Omental fat pad (tissue), 4 donors: ENCODE measurements at places on chromosomes 5 and 9.

DNA sequence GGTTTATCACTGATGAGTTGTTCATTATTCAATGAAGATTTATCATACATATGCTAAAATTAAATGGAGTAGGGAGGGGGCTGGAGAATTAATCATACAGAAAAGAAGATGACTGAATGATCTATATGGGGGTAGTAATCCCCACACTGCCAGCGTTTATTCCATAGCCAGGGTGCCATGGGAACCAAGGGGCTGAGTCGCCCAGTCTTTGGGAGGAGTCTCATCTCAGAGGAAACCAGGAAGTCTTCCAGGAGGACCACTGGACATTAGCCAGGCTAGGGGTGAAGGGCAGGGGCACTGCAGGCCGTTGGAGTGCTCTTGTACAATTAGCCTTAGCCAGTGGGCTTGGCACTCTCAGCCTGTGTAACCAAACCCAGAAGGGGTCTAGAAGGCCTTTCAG, 226.5 kb downstream of the ARL15 start:
- DNase-seq: no peak

DNA sequence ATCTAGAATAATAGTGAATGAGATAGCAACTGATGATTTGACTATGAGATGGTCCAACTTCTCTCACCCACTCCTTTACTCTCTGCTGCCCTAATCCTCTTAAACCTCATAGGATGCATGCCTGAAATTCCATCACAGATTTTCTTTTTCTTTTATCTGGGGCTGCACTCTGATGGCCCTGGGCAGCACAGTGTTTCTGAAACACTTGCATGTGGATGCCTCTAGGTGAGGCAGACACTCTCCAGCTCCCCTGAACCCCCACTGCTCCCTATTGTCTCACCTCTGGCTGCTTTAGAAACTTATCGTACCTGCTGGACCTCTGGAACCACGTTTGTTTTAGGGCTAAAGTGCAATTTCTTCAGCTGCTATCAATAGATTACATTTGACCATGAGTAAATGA, 67.5 kb downstream of the HTR4 start:
- no peak for DNase-seq

DNA sequence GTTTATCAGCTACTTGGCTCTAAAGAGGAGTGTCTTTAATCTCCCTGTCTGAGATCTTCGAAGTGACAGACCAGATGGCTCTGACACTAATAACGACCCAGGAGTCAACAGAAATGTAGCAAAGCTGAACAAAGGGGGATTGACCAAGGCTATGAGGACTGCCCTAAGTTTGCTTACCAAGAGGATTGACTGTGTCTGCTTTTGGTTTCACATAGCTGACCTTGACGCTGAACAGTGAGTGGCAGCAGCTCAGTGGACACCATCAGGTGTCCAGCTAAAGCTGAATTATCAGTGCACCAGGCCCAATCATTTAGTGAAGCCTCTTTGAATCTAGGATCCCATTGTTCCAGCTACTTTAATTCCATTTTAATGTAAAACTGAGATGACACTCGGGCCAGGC, 262.6 kb downstream of the COX7C start:
- no peak for DNase-seq

DNA sequence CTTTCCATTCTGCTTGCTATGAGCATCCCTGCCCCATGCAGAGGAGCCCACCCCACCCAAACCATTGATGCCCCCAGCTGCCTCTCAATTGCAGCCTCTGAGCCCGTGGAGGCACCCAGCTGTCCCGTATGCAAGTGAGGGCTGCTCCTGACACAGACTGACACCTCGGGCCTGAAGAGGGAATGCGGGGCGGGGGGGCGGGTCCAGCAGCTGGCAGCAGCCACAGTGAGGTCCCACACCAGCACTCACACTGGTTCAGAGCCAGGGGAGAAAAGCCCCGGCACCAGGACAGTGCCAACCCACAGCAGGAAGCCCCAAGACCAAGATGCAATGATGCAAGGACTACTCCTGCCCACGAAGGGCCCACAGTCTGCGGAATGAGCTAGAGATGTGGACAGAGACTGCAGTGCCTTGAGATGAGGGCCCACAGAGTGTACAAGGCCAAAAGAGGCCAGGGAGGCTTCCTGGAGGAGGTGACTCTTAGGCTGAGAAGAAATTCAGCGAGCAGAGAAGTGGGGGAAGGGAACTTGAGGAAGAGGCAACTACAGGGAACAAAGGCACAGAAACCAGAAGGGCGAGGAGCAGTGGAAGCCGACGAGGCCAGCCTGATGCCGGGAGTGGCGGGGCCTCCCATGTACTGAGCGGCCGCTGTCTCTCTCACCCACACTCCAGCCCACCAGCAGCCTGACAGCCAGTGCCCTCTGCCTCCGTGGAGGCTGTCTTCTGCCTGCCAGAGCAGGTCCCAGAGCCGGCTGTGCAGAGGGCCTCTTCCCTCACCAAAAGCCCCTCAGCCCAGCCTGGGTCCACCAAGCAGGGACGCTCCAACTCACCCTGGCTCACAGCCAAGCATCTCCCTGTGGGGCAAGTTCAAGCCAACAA, 9.2 kb downstream of the EEIG1 start:
- no peak for DNase-seq

DNA sequence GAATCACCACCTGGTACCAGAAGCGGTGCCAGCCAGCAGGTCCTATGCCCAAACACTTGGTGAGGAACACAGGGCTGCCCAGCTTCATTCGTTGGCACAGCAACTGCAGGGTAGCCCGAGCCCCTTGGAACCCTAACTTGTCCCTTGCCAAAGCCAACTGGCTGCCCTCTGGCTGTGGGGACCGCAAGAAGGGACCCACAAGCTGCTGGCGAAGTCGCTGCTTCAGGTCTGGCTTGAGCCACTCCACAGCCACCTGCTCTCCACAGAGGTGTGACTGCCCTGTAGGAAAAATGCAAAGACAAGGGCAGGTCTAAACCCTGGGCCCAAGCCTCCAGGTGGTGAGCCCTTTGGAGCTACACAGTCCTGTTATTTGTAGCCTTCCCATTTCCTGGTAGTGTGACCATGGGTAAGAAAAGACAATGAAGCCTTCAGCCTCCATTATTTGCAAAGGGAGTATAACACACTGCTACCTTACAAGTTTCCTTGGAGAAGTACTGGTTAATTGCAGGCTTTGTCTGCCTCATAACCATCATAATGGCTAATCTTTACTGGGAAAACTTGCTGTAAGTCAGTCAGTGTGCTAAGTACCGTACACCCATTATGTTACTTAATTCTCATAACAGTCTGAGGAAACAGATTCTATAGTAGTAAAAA, 1.8 kb downstream of the DND1 start:
- no peak for DNase-seq
